ENCODE measurements at places on chromosomes 5 and 9.

GRCh38 chr9:133563291-133563796, 28.8 kb downstream of the ADAMTSL2 start:
- DNase-seq: peak; percentile 36

- DNase-seq: no peak
Measured at GRCh38 chr9:71210326-71210725, 88.9 kb upstream of the TRPM3 start.

GRCh38 chr5:16051246-16051755, 128.3 kb downstream of the MARCHF11 start:
- peak; percentile 50 for DNase-seq

GRCh38 chr9:78539904-78540303, 243.0 kb downstream of the PSAT1 start:
- DNase-seq: peak; percentile 92

GRCh38 chr9:111582888-111583287, 16.6 kb downstream of the PTGR1 start:
- DNase-seq: peak; percentile 38

DNA sequence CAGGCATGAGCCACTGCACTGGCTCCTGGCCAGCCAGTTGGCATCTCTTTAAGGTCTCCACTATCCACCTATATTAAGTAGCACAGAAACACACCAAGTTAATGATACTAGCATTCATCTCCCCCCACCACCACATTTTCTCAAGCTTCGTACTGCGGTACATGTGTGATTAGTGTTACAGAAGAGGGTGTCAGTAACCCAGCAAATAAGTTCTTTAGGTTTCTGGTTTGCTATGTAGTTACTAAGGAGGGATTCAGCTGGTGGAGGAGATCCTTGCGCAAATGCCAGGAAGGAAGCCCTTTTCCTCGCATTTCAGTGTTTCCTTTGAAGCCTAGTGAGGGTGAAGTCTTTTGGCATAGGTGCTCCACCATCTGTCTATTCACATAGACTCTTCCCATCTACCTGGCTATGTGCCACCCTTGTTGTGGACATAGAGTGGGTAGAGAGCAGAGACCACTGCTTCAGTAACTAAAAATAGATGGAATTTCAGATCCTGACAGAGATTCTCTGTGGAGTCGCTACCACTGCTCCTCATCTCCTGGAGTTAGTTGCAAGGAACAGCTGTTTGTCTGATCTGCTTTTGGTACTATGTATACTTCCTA, 16.7 kb downstream of the UBE2D2 start:
- DNase-seq: no peak

- no peak for DNase-seq
Measured at GRCh38 chr9:133087429-133088145, 25.8 kb downstream of the CEL start.

DNA sequence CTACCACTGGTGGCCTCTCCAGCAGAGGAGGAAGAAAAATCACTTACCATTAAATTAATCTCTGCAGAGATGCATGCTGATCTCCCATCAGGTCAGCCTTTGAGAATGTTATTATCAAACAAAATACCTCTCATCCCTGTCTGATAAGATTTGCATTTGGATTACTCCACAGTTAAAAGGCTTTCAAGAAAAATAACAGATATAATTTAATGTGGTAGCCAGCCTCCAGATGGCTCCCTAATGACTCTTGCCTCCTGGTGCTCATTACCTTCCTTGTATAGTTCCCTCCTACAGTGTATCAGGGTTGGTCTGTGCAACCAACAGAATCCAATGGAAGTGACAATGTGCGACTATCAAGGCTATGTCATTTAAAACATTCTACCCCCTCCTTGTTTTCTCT, 63.6 kb upstream of the TNPO1 start:
- no peak for DNase-seq

DNA sequence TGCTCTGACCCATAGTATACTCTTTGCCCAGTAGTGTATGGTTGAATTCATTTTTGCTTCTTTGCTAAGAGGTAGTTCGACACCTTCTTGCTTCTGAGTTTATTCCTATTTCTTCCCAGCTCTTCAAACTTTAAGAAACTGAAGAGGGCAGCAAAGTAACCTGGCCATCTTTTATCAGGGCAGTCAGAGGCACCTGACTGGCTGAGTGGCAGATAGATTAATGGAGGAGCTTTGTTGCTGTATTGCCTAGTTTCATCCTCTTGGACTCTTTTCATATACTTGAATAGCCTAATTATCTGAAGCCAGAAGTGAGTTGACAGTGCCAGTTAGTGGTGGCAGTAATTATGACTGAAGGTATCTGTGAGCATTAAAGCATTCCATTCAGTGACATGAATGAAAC, 82.5 kb downstream of the UHRF2 start:
- no peak for DNase-seq

- DNase-seq: no peak
Measured at GRCh38 chr9:112334432-112334841, 1.0 kb upstream of the PTBP3 start.

DNA sequence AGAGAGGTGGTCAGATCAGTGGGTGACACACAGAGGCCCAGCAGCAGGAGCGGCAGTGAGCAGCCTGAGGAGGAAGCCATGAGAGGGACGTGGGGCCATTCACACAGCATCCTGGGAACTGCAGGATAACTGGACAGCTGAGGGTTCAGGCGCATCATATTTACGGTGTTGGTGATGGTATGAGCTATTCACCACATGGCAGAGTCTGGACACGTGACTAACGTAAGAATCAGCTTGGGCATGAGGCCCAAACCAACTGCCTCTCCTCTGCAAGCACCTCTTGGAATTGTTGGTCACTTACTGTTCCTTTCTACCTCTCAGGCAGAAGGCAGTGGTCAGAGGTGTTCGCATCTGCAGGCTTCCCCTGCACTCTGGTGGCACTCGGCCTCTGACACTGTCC, 141.1 kb downstream of the ENTREP1 start:
- DNase-seq: peak; percentile 36

DNA sequence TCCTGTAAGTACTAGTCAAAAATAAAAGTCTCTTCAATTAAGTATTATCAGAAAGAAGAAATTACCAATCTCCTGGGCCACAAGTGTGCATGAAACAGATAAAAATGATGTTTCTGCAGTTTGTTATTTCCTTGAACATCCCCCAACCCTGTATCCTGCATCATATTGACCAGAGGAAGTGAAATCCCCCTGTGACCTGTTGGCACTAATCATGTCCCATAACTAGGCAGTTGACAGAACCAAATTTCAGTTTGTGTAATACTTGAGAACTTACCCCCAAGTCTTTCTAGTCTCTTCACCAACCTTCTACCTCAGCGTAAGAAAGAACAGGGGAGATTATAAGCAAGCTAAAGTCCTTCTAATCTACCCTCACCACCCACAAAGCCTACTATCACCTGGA, 368.2 kb upstream of the PDE4D start:
- no peak for DNase-seq

DNA sequence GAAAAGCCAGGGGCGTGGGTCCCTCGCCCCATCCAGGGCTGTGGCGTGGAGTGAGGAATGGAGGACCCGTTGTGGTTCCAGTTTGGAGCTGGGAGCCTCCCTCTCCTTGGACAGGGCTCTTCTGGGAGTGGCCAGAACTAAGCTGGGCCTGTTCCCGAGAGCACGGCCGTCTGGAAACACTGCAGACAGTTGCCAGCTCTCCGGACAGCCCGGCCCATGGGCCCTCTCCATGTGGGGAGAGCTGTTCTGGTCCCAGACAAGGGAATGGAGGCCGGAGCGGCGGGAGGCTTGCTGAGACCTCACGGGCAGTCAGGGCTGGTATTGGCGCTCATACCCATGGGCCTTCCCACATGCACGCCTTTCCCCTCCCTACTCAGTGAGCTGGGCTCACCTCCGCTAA, 45.2 kb upstream of the FCN2 start:
- DNase-seq: no peak

DNA sequence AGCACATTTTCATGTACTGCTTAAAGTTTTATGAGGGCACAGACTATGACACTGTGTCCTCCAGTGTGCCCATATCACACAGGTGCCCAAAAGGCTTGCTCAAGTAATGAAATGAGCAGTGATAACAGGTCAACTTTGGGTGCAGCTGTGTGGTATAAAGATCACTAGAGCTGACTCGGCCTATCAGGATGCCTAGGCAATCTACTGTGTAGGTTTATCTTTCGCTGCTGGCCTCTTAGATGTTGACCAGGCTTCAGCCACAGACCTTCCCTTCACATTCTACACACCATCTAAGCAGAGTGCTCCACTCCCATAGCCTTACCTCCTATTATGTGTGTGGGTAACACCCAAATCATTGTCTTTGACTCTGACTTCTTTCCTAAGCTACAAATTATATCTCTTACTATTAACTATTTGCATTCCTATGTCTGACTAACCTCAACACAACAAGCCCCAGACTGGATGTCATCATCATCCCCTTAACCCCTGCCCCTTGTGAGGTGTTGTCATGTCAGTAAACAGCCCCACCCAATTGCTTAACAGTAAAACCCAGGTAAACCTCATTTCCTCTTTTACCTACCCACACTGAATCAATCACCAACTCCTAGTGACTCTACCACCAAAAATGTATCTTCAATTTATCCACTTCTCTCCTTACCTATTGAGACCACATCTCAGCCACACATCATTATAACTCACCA, 2.5 kb downstream of the SREK1IP1 start:
- no peak for DNase-seq

- DNase-seq: no peak
Measured at GRCh38 chr5:155699385-155699784, 627.6 kb upstream of the SGCD start.

DNA sequence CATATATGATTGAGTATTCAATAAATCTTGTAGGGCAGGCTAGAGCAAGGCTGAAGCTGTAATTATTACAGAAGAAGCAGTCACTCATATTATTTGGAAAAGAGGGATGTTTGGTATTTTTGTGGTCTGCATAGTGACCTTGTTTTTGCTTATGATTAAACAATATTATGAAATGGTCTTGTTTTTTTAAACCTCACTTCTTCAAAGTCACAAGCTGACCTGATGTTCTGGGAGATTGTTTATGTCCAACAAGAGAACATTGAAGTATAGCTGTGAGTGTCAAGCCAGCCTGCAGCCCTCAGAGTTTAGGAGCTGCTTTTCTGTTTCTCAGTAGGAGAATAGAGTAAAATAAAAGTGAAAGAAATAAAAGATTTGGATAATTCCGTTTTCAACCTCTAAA, 342.2 kb downstream of the LRRC70 start:
- DNase-seq: no peak

GRCh38 chr5:171867786-171868185, 82.2 kb downstream of the SMIM23 start:
- DNase-seq: peak; percentile 30

DNA sequence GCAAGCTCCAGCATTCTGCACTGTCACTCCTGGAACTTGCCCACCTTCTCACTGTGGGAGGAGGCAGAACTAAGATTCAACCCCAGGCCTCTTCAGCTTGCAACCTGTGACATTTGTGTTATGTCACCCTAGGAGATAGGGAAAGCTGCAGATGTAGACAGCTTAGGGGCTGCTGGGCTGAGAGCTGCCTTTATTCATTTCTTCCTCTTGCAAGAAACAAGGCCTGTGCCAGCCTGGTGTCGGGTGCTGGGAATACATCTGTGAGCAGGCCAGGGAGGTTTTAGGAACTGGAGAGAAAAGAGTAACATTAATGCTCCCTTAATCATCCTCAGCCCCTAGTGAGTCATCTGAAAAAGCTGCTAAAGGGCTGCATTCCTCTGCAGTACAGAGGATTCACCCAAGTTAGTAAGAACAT, 101.8 kb downstream of the FGF18 start:
- DNase-seq: peak; percentile 97

- DNase-seq: peak; percentile 52
Measured at GRCh38 chr9:121299467-121300282, 31.7 kb downstream of the GSN start.

- DNase-seq: no peak
Measured at GRCh38 chr9:124012368-124013301, 1.1 kb downstream of the LHX2 start.

All from AG08395 (cell line).